ENCODE measurements at places on chromosomes 11 and 22.

DNA sequence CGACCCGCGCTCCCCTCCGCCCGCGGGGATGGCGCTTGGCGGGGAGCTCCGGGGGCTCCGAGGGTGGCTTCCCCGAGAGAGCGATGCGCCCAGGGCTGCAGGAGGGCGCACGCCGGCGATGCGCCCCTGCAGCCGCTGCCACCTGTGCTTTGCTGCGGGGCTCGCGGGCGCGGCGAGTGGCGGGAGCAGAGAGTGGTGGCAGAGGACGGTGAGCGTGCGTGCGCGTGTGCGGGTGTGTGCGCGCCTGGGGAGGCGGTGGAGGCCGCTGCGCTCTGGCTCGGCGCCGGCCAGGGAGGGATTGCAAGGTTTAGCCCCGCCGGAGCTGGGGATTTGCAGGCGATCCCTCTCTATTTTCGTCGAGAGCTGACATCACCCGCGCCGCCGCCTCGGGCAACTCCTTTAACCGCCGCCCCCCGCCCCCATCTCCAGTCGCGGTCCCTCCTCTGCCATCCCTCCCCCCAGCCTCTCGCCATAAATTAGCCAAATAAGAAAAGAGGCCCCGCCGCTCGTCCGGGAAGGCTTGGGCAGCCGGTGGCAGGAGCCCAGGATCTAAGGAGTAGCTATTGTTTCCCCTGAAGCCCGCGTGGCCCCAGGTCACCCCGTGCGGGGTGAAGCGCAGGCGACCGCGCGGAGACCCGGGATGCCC lies at the start of gene SLC1A2:
TSS of gene SLC1A2 (minus strand) at position 375 of the 646 bp plus-strand sequence. CDS start 592 bp downstream, outside the sequence.
- DNase-seq: no peak

- no peak for DNase-seq
Measured at GRCh38 chr22:38657045-38657909, 839 bp downstream of the CBY1 start.

DNA sequence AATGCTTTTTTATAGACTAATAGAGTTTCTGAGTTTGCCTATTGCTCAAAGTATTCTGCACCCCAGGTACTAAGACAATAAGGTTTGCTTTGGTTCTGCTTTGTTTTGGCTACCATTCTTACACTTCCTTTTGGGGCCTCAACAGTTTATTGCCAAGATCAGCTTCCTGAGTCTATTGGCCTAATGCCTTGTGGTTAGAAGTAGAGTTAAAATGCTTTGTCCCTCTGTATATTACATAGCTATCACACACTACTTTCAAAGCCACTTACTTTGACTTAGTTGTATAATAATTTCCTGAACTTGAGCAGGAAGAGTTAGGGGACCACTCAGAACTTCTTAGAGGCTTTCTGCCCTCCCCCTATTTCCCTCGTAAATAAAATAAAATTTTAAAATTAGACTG lies 96.5 kb downstream of the DLG2 start:
- DNase-seq: no peak

GRCh38 chr11:9208726-9209501 lies 56.2 kb downstream of the DENND5A start:
- DNase-seq: no peak

GRCh38 chr11:105929084-105929955 lies 92.7 kb downstream of the MSANTD4 start:
- no peak for DNase-seq

DNA sequence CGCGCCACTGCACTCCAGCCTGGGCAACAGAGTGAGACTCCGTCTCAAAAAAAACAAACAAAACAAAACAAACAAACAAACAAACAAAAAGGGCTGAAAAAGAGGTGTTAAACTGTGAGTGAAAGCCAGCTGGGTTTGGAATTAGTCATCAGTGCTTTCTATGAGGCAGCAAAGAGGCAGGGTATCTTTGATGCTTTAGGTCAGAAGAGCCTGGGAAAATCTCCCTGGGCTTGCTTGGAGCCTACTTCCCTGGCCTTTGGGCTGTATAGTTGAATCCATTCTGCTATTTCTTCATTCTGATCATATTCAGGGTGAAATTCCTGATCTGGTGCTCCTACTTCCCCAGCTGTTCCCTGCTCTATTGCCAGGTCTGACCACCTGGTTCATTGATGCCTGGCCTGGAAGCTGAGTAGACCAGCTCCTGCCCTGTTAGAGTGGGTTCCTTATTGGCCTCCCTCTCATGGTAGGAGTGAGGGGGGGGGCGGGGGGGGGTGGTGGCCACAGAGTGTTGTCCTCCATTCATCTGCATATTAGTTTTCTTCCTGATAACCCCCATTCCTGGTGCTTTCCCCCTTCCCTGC lies 65.6 kb downstream of the INSC start:
- no peak for DNase-seq

DNA sequence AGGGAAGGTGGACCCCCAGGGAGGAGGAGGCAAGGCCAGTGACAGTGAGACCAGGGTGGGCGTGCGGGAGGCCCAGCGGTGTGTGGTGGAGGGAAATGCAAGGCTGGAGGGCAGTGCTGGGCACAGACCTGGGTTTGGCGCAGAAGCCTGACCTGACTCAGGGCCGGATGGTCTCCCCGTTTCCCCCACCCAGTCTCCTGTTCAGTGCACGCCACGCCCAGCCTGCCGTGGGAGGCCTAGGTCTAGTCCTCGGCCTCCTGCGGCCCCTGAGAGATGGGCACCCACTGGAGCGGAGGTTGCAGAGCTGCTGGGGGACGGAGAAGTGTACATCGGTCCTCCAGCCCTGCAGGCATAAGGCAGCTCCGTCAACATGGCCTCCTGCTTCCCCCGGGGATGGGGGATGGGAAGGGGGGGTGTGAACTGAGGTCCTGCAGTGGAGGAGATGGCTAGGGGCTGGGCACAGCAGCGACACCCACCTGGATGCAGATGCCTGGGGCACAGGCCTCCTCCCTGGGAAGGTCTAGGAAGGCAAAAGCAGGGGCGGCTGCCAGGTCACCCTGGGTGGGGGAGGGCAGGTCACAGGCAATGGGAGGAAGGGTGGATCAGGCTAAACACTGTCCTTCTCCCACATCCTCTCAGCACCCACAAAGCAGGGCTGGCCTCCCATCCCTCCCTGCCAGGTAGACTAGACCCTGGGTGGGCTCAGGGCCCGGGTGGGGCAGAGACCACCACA lies 15.9 kb downstream of the IL17REL start:
- DNase-seq: no peak

GRCh38 chr11:62245271-62245753 lies 3.3 kb downstream of the SCGB1D2 start:
- no peak for DNase-seq

GRCh38 chr11:69055598-69056516 lies 7.1 kb downstream of the TPCN2 start:
- no peak for DNase-seq

- DNase-seq: no peak
Measured at GRCh38 chr11:129721685-129722084, 94.0 kb upstream of the TMEM45B start.

DNA sequence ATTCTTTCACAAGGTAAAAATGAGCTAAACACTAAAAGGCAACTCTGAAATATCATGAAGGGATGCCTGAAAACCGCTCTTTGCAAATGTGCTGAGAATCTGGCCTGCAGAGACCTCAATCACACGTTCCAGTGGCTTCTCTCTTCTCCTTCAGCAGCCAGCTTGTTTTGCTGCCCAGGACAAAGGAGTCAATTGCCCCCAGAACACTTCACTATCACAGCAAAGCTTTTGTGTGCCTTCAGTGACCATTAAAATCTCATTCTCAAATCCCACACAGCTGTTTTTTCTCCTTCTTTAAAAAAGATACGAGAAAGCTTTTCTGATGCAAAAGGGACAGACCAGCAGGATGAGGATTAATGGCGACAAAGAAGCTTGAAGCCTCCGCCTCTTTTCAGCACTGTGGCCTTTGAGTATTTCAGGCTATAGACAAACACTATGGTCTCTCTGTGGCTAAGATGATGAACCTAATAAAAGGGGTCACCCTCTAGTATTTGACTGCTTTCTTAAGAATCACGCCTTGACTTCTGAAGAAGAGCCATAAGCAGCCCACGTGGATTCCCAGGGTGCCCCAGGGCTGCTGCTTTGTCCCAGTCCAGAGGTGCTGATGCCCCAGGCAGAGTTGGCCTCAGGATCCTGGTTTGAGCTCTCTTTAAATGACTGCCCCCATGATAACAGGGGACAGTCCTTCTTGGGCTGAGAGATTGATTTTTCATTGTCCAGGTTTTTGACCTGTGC lies 33.4 kb upstream of the NRIP3 start:
- no peak for DNase-seq

GRCh38 chr11:83312430-83312829 lies 26.3 kb upstream of the CCDC90B start:
- no peak for DNase-seq

DNA sequence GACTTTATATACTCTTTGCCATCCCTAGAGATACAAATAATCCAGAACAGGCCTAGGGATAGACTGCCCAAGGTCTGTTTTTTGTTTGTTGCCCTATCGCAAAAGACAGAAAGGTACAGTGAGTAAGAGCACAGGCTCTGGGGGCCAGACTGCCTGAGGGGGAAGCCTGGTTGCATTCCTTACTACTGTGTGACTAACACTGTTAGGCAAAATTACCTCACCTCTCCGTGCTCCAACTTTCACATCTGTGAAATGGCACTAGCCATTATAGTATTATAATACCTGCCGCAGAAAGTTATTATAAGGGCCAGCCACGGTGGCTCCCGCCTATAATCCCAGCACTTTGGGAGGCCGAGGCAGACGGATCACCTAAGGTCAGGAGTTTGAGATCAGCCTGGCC lies 14.5 kb downstream of the SLC35F2 start:
- DNase-seq: no peak

DNA sequence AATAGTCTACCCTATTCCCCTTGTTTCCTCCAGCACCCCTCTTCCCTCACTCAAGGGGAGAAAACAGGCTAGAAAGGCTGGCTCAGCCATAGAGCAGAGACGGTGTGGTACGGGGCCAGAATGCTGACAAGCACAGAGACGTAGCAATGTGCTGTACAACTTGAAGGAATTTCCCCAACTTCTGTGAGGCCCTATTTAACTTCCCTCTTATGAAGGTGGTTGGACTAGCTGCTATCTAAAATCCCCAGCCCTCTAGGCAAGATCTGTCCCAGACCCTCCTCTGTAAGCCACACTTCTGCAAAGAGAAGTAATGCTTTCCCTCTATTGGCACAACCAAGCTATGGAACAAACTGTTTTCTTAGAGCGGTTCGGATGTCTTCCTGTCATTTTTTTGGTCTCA lies 37.8 kb downstream of the PLEKHA7 start:
- DNase-seq: no peak

DNA sequence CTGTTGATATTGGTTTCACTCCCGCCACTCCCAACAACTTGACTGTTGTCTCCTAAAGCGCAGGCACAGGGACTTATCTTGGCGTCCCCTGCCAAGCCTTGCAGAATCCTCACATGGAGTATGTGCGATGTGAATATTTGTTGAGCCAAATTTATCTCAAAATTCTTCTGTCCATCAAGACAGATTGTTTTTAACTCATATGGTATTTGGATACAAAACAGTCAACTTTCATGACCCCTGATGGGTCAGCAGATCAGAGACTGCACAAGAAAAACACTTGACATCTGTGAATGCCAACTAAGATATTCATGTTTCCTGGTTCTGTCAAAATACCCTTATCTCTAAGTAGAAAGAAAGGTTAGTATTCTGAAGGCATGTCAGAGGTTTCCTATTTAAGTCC lies 221.7 kb upstream of the BLID start:
- DNase-seq: no peak

- no peak for DNase-seq
Measured at GRCh38 chr11:96779030-96779429, 389.2 kb downstream of the JRKL start.

- no peak for DNase-seq
Measured at GRCh38 chr11:106172386-106172991, 95.0 kb downstream of the AASDHPPT start.

DNA sequence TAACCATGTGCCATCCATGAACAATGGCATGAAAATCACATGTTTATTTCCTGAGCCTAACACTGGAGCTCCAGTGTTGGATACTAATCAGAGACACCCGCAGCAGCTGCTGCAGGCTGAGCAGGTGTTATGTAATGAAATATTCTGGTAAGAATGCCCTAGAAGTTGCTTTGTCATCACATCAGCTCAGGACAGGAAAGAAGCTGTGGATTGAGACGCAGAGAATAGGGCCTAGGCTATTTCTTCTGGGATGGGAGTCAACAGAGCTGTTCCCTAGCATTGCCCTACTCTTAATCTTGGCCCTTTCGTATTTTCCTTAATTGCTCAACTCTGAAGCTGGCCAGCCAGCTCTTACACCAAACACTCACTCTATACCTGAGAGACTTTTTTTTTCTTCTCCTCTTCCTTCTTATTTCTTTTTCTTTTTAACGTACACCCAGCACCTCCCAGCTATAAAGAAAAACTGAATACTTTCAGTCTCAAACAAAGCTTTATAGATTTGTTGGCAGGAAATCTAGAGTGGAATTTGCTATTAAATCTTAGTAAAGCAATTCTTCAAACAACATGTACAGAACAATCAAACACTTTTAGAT lies 31.9 kb downstream of the RASSF10 start:
- DNase-seq: no peak

- DNase-seq: no peak
Measured at GRCh38 chr11:80186692-80187091, 745.9 kb upstream of the TENM4 start.

DNA sequence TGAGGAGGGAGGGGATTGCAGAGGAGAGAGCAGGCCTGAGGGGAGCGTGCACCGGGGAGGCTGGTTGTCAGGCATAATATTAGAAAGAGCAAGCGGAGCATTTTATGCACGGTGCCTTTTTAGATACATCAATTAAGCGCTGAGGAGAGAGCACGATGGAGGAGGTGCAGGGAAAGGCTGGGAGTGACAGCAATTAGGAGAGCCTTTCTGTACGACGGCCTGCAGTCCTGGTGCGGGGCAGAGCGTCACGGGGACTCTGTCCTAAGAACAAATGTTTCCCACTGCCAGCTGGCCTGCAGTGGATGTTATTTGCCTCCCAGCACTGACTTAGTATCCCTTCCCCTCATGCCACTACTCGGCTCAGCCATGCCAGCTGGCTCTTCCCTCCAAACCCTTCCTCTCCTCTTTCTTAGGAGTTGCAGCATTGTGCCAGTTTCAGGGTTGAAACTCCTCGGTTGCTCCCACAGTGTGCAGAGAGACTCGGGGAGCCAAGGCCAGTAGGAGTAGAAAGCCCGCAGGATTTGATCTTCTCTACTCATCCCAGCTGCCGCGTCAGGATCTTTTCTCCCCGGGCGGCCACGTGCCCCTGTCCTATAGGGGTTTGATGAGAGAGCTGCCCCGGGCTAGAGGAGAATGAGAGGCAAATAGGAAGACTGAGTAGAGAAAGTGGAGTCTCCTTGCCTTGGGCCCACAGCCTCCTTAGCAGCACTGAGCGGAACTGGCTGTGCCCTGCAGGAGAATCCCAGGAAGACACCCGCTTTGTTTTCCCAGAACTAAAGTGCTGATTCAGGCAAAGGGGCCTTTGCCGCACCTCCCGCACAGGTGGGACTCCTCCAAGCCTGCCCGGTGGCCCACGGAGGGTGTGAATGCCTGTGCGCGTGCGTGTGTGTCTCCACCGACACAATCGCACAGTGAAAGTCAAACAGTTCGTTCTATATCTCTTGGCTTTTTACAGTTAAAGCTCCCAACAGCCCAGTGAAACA lies 875.3 kb downstream of the NTM start:
- DNase-seq: no peak

DNA sequence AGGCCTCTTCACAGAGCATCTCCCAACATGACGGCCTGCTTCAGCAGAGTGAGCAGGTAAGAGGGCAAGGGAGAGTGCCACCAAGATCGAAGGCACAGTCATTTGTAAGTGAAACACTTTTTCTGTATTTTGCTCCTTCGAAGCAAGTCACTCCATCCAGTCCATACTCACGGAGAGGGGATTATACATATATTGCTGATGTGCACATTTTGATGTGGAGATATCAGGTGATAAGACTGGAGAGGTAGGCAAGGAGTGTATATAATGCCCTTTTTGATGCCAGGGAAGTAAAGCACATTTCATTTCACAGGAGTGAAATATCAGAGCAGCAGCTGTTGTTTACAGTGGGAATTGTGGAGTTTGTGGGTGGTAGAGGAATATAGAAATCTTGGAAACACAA lies 11.2 kb downstream of the PTS start:
- DNase-seq: no peak

All from NCI-H187 treated with DMSO at 0.1 percent for 48 hours (cell line).